Keratinocyte (primary cell): ENCODE measurements at places on chromosomes 3 and 15.

DNA sequence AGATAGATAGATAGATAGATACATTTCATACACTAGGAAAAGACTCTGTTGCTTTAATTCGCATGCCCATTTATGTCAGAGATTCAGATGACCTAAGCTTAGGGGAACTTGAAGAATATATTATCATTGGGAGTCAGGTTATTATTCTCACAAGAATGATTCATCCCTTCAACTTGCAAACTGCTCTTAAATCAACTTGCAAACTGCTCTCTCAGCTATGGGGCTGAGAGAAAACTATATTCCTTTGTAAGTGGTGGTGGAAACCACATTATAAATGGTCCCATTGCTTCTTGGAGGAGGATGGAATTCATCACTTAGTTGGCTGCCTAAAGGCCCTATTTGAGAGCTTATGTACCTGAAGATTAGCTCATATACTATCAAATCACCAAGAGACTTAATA is 160.9 kb upstream of the STAC start:
- no peaks in the 10 kb centered on the region for H3K27me3 ChIP-seq
- no peaks in the 10 kb centered on the region for H3K36me3 ChIP-seq
- no peak overlapping the region for H3K4me3 ChIP-seq
- no peak for DNase-seq

DNA sequence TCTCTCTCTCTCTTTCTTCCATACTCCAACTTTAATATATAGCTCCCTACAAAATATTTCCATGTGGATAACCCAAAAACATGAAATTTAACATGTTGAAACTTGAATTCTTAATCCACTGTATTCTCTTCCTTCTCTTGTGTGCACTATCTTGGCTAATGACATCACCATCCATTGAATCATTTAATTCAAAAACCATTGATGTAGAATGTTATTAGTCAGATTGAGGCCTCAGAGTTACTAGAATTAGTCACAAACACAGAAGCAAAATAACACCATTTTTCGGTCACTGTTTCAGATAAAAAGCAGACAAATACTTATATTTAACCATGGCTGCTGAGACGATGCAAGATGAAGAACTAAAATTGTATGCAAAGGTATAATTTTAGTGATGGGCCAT is 256.9 kb upstream of the LRRC3B start:
- H3K27me3 ChIP-seq, result no peaks in the 10 kb centered on the region
- no peak overlapping the region for H3K4me3 ChIP-seq
- H3K36me3 ChIP-seq, result no peaks in the 10 kb centered on the region
- no peaks in the 10 kb centered on the region for H3K4me1 ChIP-seq
- DNase-seq, result no peak
- H3K27ac ChIP-seq, result no peak overlapping the region

DNA sequence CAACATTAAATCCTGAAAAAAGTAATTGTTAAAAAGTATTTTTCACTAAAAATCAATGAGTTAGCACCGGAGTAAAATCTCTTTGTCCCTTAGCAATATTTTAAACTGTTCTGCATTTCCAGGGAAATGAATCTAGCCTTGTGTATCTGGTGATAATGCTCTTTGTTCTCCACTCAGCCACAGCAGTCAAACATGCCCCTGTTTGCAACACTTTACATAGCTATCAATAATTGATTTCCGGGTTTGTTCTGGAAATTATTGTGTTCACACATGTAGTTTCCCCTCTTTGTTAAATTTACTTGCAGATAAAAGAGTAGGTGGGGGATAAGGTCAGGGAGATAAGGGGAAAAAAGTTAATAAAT is 3.6 kb upstream of the A4GNT start:
- no peaks in the 10 kb centered on the region for H3K36me3 ChIP-seq
- peaks cover 4% of the 10 kb centered on the region for H3K27me3 ChIP-seq
- DNase-seq, result no peak
- H3K4me3 ChIP-seq, result no peak overlapping the region
- H3K4me1 ChIP-seq, result no peaks in the 10 kb centered on the region

DNA sequence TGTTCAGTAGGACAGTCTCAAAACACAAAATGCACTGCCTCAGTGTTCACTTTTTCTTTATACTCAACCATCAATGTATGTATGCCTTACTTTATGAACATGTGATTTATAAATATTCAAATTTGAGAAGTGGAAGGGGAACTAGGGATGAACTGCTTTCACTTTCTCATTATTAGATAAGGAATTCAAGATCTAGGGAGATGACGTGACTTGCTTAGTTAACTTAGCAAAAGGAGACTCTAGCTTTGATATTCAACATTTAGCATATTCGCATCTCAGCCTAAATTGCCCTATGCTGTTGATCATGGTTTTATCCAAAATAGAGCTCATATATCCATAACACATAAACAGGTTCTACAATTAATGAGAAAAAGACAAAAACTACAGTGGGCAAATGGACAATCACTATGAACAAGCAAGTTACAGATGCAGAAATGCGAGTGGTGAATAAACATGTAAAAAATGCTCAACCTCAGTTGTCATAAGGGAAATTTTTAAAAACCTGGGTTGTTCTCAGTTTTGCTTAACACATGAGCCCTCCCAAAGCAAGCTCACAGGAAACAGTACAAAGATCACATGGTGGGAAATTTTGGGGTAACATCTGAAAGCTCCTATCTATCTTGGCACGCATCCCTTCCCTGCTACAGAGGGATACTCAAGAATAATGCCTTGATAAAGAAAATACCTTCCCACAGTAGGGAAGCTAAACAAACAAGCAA is 269.8 kb downstream of the THRB start:
- H3K36me3 ChIP-seq, result no peaks in the 10 kb centered on the region
- DNase-seq, result no peak
- H3K4me1 ChIP-seq, result peaks cover 31% of the 10 kb centered on the region
- H3K4me3 ChIP-seq, result no peak overlapping the region
- H3K27ac ChIP-seq, result no peak overlapping the region

GRCh38 chr15:52733088-52733487 is 53.9 kb upstream of the ATOSA start:
- no peaks in the 10 kb centered on the region for H3K27me3 ChIP-seq
- DNase-seq, result no peak
- H3K27ac ChIP-seq, result no peak overlapping the region
- H3K4me1 ChIP-seq, result peaks cover 18% of the 10 kb centered on the region
- H3K4me3 ChIP-seq, result no peak overlapping the region
